ENCODE measurements at places on chromosomes 2 and 18.

- DNase-seq: no peak
Measured at GRCh38 chr18:77567205-77567604, 317.6 kb downstream of the GALR1 start.

GRCh38 chr2:219485201-219485580, 13.5 kb upstream of the GMPPA start:
- DNase-seq: no peak

GRCh38 chr2:120702801-120703200, 32.9 kb upstream of the GLI2 start:
- DNase-seq: no peak

GRCh38 chr2:1363367-1363766, 49.9 kb upstream of the TPO start:
- no peak for DNase-seq

DNA sequence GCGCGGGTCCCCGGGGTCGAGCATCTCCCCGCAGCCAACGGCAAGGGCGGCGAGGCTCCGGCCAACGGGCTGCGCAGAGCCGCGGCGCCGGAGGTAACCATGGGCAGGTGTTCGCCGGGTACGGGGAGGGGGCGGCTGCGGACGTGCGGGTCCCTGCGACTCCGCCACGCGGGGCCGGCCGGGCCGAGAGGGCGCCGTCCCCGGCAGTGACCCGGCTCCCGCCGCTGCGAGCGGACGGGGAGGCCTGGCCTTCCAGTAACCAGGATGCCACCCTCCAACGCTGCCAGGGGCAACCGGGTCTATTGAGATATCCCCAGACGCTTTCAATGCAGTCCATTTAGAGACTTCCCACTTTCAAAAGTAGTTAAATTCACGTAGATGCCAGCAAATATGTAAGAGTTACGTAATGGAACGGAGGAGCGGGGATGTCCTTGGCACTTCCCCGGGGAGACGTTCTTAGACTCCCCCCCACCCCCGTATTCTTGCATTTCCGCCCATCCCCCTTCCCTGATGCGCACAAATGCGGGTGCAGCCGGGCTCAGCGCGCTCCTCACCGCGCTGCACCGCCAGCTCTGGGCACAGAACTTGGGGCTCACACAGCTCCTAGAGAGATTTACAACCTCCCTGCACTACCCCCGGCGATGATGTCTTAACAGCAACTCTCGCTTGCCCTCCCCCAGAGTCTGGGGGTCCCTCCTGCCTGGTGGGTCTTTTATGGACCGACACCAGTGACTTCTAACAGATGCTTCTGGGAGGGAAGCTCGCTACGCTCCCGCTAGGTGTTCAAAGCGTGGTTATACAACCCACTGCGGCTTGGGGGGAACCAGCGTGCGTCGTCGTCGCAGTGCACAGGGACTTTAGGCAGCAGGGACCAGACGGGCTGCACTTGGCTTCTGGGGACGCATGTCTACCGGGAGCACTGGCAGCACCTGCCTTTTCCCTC, 657 bp downstream of the SGPP2 start:
- DNase-seq: no peak

DNA sequence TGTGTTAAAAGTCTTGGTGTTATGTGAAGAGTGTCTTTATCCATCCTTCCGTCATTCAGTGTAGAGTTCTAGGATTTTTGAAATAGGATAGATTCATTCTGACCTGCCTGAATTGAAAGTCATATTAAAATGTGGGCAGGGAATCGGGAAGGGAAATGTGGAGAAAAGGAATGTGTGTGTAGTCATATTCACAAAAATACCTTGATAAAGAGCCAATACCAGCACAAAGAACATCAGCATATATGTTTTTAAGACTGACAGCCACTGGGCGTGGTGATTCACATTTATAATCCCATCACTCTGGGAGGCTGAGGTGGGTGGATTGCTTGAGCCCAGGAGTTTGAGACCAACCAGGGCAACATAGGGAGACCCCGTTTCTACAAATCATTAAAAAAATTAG, 188.1 kb downstream of the CAMKMT start:
- DNase-seq: no peak

GRCh38 chr2:239184968-239185903, 215.6 kb downstream of the HDAC4 start:
- DNase-seq: no peak

DNA sequence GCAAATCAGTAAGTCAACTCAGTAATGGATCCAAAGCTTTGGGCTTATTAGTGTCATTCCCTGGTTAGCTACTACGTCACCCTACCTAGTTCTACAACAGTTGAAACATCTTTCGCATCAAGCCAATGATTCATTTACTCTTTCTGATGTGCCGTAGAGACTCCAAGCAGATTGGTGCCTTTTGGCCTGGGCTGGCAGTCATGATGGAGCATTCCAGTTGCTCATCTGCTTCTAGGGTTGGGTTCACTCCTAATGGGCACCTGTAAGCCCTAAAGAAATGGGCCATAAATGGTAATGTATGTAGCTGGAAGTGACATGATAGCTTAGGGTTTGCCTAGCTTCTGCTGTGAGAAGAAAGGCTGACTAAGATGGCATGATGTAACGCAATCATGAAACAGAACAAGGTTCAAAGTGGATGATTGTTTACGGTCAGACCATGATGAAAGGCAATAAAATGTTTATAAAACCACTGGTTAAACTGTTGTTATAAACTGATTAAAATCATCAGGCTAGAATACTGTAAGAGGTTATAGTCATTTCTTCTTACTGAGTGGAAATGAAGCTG, 20.4 kb upstream of the CCL20 start:
- no peak for DNase-seq

GRCh38 chr18:37853706-37854105, 288.1 kb upstream of the CELF4 start:
- DNase-seq: no peak

DNA sequence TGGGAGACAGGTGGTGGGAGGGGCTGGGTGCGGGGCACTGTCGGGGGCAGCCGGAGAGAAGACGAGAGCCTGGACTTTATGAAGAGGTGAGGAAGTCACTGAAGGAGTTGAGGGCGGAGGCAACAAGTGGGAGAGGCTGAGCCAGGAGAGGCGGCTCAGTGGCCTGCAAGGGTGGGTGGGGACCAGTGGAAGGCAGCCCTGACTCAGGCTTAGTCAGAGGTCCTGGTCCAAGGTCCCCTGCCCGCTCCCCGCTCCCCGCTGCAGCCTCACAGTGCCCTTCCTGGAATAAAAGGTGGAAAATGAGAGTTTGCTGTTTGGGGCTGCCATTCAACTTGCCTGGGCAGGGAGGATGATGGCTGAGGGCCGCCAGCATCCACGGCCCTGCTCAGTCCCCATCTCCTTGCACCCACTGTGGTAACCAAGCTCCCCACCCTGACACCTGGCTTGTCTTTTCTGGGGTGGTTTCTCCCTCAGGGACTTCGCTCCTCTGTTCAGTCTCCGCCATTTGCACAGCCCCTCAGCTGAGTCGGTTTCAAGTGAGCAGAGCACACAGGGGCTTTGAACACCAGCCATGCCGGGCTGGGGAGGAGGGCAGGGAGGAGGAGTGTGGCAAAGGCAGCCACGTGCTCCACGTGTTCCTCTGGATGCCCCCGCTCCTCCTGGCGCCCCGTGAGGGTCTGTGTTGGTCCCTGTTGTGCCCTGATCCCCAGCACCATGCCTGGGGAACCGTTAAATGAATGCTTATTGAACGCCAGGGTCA, 13.7 kb upstream of the RALB start:
- DNase-seq: no peak

GRCh38 chr2:26099933-26100332, 66.0 kb downstream of the RAB10 start:
- DNase-seq: no peak

DNA sequence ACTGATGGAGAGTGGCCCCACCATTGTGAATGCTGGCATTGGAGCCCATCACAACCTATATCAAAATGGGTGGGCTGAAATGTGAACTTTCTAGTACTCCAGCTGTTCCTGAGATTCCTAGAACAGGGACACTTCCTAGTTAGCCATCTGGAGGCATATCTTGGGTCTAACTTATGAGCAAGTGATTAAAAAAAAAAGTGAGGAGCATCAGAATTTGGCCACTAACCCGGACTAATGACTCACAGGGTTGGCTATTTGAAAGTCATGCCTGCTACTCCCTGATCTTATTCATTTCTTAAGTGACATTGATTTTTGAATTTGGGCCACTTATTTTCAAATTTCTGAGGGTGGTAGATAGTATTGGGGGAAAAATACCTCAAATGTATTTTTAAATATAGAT, 216.6 kb downstream of the HRH4 start:
- no peak for DNase-seq

GRCh38 chr2:62675062-62675461, 30.5 kb upstream of the EHBP1 start:
- DNase-seq: no peak

GRCh38 chr2:147998203-147998602, 22.3 kb downstream of the ORC4 start:
- no peak for DNase-seq

DNA sequence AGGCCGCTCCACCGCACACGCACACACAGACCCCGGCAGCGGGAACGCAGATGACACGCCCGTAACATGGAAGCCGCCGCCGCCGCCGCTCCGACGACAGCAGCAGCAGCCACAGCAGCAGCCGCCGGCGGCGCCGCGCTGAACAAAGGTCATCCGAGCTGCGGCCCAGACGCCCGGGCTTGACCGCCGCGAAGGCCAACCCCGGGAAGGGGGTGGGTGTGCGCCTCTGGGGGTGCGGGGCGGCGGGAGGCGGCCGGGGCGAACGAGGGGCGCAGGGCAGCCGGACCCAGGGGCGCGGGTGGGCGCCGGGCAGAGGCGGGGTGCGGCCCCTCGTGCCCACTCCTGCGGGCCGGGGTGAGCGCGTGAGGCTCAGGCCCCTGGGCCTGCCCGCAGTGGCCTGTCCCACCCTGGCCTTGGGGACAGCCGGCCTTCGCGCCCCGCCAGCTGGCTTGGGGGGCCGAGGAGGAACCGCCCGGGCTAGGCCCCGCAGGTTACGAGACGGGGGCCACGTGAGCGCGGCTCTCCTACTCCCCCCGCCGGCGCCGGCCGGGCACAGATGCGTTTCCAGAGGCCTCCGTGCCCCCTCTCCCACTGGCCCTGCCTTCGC, 1.0 kb upstream of the ZNF532 start:
- DNase-seq: no peak

GRCh38 chr2:215967590-215968378, 45.6 kb downstream of the MREG start:
- no peak for DNase-seq

- no peak for DNase-seq
Measured at GRCh38 chr2:43276962-43277391, 50.6 kb upstream of the ZFP36L2 start.

GRCh38 chr2:197168705-197169104, 141.9 kb downstream of the ANKRD44 start:
- peak; percentile 63 for DNase-seq

DNA sequence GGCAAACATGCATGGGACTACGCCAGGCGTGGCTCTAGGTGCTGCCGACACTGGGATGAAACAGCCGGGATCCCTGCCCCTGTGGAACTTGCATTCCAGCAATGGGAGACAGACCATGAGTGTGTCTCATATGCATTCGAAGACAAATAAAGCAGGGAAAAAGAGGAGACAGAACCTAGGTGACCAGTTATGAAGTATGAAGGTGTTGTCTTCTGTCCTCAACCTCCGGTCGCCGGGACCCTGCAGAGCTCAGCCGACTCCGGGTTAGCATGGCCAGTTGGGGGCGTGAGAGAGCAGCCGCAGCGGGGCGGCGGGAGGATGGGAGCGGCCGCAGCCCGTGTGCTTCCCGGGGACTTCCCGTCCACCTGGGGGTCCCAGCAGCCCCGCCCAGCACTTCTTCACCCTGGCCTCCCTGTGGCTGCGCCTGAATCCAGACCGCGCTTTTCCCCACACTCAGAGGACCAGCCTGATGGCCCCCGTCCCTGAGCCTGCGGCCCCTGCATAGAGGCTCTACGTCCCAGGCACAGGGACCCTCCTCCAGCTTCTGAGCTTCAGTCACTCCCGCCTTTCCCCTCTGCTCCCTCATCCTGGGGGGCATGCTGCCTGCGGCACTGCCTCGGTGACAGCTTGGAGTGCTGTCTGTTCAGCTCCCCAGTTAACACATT, 11.4 kb downstream of the ID2 start:
- DNase-seq: no peak

- no peak for DNase-seq
Measured at GRCh38 chr18:78901923-78902794, 77.5 kb upstream of the SALL3 start.

DNA sequence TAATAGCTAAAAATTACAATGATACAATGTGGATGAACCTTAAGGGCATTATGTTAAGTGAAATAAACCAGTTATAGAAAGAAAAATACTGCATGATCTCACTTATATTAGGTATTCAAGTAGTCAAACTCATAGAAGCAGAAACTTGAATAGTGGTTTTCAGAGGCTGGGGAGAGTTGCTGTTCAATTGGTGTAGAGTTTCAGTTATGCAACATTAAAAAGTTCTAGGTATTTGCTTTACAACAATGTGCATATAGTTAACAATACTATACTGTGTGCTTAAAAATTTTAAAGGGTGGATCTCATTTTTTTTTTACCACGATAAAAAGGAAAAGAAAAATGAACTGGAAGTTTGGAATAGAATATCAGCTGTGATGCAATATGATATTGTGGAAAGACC, 479.1 kb downstream of the SPAG16 start:
- no peak for DNase-seq

GRCh38 chr2:219775506-219775905, 148.1 kb downstream of the SLC4A3 start:
- no peak for DNase-seq

GRCh38 chr2:107569496-107569895, 257.2 kb upstream of the RGPD4 start:
- no peak for DNase-seq

DNA sequence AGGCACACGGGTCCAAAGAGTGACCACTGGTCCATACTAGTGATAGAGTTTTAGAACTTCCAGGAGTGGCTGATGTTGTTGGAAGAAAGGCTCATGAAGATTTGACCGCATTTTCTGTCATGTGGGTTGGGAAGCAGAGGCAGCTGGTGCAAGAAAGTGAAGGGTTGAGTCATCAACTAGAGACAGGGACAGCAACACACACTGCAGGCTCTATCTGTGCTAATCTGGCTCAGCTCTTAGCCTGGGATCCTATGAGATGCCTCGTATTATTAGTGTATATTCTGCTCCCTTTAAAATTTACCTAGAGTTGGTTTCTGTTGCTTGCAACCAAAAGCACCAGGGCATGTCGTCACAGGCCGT, 2.5 kb upstream of the SH3RF3 start:
- no peak for DNase-seq

DNA sequence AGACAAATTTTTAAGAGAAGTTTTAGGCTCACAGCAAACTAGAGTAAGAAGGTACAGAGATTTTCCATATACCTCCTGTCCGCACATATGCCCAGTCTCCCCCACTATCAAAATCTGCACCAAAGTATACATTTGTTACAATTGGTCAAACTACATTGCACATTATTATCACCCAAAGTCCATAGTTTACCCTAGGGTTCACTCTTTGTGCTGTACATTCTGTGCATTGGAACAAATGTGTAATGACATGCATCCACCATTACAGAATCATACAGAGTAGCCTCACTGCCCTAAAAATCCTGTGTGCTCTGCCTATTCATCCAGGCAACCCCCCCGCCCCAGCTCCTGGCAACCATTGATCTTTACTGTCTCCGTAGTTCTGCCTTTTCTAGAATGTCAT, 61.7 kb upstream of the SPRED2 start:
- no peak for DNase-seq
